Stimulated activated CD4-positive, alpha-beta T cell treated with anti-CD3 and anti-CD28 coated beads, Interleukin-1b, Interleukin-23, amount 100 ng/mL, for 4 hours (primary cell): ENCODE measurements at places on chromosomes 2 and 18.

DNA sequence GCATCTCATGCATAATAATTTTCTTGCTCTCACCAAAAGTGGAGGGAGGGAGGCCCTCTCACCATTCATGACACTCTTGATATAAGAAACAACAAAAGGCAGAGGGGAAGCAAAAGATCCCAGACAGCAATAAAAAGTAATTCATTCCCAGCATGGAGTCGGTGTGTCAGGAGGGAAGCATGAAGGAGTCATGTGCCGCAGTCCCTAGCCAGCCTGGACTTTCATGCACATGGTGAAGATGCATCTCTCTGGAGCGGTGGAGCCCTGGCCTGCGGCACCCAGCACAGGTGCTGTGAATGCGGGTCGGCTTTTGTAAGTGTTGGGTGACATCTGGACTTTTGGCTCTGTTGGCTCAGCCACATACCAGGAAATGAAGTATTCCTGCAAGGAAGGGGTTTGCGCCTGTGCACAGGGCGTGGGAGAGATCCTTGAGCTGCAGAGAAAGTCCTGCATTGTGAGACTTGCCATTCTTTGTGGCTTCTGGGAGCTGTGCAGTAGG lies 119.4 kb downstream of the COPS8 start:
- no peak for DNase-seq

DNA sequence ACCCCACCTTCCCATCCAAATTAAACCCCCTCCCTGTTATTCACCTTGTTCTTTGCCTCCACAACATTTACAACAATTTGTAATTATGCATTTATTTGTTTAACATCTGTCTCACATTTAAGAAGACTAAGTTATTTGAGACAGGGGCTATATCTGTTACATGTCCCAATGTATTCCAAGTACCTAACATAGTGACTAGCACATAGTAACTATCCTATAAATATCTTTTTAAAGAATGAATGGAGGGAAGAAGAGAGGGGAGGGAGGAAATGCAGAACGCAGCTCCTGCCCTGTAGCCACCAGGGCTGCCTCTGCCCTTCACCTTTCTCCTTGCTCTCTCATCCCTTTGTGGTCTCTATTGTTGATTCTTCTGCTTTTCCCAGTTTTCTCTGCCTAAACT lies 40.6 kb downstream of the HDHD2 start:
- DNase-seq: no peak

DNA sequence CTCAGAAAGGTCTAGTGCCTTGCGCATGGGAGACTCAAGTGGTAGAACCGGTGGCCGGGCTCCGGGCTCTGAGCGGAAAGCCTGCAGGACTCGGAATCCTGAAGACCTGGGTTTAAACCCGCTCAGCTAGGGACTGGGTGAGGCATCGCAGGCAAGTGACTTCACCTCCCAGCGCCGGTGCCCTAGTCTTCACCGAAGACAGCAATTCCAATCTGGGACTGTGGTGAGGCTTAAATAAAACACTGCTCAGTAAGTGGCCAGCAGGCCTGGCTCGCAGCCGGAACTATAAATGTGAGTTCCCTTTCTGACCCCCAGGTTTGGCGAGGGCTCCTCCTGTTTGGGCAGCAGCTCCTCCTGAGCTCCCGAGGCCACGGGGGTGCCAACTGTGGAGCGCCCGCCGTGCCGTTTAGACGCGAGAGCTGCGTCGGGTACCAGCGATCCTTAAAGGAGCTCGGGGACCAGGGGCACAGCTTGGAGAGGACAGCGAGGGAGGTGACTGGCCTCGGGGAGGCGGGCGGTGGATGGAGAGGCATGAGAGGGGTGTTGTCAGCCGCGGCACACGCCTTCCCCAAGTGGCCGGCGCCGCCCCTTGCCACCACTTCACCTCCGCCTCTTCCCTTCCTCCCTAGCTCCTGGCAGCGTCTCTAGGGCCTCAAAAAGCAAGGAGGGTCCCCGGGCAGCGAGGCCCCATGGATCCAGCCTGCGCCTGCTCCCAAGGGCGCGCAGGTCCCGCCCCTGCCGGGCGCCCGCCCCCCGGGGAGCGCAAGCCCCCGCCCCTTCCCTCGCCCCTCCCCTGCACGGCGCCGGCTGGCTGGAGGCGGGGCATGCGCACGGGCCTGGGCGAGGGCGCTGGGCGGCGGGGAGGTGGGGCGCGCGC lies 757 bp upstream of the MTCL1 start:
- DNase-seq: peak; percentile 84

GRCh38 chr2:2331881-2332280 lies 806 bp upstream of the MYT1L start:
- DNase-seq: no peak

- DNase-seq: no peak
Measured at GRCh38 chr2:196592911-196593881, 46.3 kb upstream of the CCDC150 start.

DNA sequence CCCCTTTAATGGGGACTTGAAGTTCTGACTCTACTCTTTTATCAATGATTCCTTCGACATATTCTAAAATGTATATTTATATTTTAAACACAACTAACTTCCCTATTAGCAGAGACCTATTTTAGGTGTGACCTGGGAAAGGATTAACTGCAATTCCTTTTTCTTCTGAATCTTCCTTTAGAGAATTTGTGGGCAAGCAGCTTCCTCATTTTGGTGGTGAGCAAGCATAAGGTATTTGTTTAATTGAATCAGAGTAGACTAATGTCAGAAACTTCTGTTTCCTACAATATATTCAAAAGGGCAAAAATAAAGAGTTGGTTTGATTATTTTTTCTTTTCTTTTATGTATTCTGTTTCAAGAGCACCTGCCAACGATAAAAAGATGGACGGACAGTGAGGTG lies 237.0 kb downstream of the IKZF2 start:
- no peak for DNase-seq

GRCh38 chr18:27921904-27922751 lies 254.8 kb downstream of the CDH2 start:
- no peak for DNase-seq

GRCh38 chr18:54630963-54631362 lies 39.9 kb downstream of the DYNAP start:
- no peak for DNase-seq

DNA sequence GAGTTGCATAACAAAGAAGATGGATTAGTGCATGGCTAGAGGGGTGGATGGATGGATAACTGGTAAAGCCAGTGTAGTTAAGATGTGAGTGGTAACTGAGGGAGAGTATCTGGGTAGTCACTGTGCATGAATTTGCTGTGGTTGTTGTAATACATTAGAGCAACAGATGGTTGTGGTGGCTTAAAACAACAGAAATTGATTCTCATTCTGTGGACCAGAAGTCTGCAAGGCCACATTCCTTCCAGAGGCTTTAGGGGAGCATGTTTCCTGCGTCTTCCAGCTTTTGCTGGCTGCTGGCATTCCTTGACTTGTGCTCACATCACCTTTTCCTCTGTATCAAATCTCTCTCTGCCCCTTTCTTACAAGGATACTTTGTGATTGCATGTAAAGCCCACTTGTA lies 155.4 kb downstream of the ASB1 start:
- DNase-seq: no peak

DNA sequence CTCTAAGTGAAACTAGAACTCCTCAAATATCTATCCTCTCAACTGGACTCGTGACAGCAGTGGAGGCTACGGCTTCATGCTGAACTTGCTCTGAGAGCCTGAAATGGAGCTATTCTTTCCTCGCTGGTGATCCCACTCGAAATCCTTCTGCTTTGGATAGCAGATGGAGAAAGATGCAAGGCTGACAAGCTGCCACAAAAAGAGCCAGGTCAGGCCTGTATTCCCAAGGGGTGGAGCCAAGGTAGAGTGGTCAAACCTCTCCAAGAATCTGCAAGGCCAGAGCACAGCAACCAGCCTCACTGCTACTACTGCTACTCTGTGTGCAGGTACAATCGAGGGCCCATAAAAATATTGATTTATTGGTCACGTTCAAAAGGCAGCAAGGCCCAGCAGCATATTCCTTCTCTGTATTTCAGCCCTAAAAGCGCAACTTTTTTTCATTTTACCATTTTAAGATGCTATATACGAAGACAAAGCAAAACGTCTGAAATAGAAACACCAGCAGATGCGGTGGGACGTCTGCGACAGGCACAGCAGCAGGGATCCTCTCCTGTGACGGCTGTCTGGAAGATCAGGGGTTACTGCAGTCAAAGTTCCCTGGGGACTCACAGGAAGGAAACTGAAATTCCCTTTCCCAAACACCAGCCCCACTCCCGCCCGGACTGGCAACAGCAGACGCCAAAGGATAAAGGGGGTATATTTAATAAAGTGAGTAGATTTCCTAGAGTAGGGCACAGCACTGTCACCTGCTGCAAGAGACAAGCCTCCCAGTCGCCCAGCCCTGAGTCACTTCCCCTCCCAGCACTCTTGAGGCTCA lies 2.4 kb downstream of the SPRED2 start:
- DNase-seq: no peak

GRCh38 chr2:31318361-31319336 lies 84.7 kb downstream of the EHD3 start:
- no peak for DNase-seq

DNA sequence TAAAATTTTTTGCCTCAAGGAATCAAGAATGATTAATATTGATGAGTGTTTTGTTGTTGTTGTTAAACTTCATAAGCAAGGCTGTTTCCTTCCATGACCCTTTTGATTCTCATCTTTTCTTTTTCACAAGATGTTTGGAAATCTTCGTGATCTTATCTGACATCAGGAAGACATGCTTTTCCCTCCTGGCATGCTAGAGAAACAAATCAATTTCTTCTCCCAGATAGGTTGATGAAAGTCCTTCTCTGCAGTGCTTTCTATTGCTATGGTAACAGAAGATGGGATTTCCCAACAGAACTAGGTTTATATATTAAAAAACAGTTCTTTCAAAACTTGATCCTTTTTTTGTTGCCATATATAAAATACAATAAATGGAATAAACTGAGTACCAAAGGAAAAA lies 85.2 kb downstream of the EML6 start:
- DNase-seq: no peak

DNA sequence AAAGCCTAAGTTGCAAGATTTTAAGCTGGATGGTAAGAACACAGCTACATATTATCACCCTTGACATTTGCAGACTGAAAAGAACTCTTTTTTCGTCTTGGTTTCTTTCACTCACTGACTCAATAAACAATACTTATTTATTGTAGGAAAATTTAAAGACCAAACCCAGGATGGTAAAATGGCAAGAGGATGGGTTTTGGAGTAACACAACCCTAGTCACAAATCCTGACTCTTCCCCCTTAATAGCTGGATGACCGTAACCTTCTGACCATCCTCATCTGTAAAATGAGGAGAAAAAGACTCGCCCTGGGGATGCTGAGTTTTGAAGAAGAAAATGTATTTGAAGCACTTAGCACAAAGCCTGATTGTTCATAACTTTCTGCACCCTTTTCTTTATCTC lies 48.3 kb downstream of the ZC3H15 start:
- DNase-seq: no peak

DNA sequence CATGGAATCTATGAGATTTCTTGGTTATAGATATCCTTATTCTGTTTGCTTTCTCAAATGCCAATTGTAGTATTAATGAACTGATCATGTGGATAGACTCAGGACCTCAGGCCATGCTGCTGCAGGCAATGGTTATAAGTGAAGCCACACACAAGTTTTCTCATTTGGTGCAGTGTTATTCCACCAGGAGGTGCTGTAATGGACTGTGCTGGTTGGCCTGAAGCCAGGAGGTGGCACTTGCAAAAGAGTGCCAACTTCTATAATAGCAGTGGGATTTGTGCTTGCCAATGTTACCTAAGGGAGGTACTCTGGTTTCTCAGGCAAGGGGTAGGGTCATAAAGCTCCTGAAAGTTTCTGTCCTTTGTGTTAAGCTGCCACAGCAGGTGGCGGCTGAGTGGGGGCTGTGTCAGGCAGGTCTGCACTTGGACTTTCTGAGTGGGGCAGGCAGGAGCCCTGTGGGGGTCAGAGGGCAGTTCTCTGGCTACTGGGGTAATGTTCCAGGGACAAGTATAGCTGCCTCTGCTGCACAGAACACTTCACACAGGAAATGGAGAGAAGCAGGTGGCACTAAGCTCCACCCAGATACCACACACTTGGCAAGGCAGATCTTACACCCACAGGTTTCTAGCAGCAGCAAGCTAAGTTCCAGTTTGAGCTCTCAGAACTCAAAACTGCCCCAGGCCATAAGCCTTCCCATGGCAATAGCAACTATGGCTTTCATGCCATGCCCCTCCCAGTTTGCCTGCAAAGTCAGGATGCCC lies 352.6 kb upstream of the CWC22 start:
- DNase-seq: no peak

- no peak for DNase-seq
Measured at GRCh38 chr2:1472350-1472749, 59.1 kb downstream of the TPO start.

- no peak for DNase-seq
Measured at GRCh38 chr2:35794796-35795450, 560.7 kb upstream of the CRIM1 start.

GRCh38 chr18:52861558-52861957 lies 521.6 kb downstream of the DCC start:
- no peak for DNase-seq

GRCh38 chr2:120287183-120288015 lies 34.7 kb downstream of the RALB start:
- DNase-seq: no peak

DNA sequence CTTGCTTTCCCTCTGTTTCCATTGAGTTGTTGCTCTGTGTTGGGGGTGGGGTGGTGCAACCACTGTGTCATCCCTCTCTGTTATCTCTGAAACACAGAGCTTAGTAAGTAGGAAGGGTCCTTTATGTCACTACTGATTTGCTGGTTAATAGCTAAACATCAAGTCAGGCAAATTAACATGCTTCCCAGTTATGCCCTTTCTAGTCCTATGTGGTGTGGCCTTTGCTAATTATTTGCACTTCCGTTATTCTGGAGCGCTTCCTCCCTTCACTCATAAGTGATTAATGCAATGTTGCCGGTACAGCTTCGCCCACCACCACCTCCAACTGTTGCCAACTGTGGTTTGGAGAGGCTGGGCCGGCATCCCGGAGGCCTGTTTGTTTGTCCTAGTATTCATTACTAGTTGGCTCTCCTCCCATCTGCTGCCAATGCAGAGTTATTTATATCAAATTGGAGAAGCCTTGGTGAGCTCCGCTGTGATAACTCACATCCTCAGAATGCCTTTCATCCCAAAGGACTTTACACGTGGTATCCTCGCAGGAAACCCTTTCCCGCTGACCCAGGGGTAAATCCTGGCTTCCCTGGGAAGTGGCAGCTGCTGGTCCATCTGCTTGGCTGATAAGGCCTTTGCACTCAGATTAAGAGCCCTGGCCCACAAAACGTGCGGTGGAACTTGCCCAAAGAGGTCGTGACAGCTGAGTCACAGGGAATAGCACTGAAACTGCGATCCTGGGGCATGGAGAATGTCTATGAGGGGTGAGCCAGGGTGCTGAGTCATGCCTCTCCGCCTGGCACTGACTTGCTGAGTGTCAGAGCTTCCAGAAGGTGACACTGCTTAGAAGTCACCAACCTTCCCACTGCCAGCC lies 72.0 kb upstream of the ZCCHC2 start:
- DNase-seq: no peak

GRCh38 chr2:38978296-38978903 lies 88.7 kb downstream of the ARHGEF33 start:
- DNase-seq: no peak

GRCh38 chr2:233803292-233803911 lies 25.3 kb downstream of the MROH2A start:
- no peak for DNase-seq
